ENCODE measurements at places on chromosomes 7 and 10. TPM values are rescaled to one million over a fixed set of nuclear protein-coding genes. Genes with fewer than 3 reads are reported as not detected.
A peak's percentile ranks its signal among the peaks of the same experiment; 100 is the strongest.

ZNF117 gene
- 16.3 TPM for total RNA-seq

ADCY1 gene
- total RNA-seq: 2.5 TPM

CALML3 gene
- not detected for total RNA-seq

NEURL1 gene
- total RNA-seq: not detected

OR2A42 gene
- total RNA-seq: not detected

DNA sequence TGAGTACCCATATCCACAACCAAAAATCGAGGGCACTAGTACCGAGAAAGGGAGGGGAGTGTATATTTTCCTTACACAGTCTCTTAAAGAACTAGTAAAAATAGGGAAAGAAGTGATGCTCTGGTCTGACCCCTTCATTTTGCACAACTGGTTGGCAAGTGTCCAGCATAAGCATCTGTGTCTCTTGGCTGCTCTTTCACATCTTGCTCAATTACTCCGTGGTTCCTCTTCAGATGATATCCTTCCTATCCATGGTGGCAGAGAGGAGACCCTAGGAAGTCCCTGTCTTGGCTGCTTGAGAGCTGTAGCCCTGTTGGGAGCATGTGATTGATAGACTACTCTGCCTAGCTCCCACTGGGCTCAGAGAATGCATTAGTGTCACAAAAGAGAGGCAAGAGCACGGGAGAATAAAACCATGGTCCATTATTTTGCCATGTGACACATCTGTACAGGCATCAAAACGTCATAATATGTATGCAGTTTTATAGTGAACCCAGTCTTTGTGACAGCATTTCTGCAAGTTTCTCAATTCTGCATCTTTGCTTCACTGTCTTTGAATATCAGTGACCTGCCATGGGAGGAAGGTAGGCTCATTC lies 111.8 kb upstream of the ANKRD1 start:
- DNase-seq: no peak

DNA sequence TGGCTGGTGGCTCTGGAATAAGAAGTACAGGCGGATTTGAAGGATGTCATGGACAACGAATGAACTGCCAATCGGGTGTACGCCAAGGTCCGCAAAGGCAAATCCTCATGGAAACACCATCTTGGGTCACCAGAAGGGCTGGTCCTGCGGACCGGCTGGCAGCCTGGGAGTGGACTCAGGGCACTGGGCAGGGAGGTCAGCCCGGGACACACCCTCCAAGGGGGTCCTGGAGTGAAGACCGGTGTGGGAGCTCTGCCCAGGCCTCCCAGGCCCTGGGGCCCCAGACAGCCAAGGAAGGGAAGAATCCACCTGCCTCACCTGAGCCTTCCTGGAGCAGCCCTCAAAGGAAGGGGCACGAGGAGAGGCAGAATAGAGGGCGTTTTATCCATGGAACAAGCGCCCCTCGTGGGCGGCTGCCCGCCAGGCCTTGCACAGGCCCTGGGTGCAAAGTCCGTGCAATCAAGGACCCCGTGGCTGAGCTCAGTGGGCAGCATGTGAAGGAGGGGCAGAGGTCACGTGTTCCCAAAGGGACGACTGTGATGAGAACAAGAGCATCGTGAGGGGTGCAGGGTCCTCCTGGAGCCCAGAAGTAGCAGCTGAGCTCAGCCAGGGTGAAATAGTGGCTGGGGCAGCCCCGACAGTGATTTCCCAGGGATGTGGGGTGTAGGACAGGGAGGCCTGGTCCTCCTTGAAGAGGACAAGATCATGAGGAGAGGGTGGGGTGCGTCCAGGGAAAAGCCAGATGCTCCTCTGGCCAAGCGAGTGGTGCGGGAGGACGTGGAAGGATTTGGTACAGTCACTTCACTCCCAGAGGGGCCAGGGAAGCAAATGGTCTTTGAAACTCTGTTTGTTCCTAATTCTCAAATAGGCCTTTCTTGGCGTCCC lies 105.2 kb downstream of the TCERG1L start:
- DNase-seq: no peak

GRCh38 chr7:5484921-5485320 lies 61.3 kb upstream of the TNRC18 start:
- no peak for DNase-seq

DNA sequence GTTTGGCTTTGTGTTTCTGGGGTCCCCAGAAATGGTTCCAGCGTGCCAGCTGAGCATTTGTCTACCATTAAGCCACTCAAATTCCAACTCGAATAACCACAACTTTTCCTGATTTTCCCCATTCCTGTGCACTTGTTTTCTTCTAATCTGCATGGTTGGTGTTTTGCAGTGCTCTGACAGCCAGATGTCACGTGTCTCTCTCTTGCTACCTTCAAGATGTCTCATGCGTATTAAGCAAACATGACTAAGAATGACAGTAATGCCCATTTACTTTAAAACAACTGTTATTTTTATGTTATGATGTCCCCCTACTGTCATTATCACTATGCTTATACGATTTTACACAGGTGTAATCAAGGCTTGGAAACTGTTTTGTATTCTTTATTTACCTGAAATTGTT lies 35.2 kb upstream of the MXI1 start:
- no peak for DNase-seq

- peak; percentile 20 for DNase-seq
Observed at GRCh38 chr10:46522295-46523118, 34.0 kb downstream of the GPRIN2 start.

GRCh38 chr7:88169717-88170320 lies 50.0 kb downstream of the SRI start:
- DNase-seq: no peak

DNA sequence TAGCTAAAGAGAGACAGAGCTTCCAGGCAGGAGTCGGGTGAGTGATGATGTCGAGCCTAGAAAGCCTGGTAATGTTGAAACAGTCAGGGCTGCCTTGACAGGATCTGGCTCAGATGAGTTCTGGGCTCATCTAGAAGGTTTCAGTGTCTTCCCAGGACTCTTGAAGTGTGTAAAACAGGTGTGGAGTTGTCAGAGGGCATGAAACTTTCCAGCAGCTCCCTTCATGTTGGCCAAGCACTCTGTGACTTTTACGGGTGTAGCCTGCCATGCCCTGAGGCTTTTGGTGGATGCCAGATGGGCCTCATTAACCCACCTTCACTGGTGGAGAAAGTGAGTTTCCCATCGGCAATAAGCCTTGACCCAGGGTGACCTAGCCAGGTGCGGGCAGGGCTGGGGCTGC lies 66.4 kb upstream of the PDCD4 start:
- DNase-seq: no peak

DNA sequence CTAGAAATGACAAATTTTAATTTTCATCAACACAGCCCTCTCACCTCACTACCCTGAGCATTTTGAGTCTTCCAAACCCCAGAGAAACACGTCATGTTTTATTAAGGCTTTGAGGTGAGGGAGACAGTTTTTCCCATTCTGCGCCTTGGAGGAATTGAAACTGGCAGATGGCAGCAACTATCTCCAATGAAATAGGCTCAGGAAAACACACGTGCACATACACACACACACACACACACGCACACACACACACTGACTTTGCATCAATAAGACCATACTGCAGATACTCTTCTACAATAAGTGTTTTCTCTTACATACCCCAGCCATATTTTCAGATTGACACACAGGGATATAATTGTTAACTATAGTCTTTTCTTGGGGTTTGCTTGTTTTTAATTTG lies 3.2 kb upstream of the SFTPA2 start:
- no peak for DNase-seq

DNA sequence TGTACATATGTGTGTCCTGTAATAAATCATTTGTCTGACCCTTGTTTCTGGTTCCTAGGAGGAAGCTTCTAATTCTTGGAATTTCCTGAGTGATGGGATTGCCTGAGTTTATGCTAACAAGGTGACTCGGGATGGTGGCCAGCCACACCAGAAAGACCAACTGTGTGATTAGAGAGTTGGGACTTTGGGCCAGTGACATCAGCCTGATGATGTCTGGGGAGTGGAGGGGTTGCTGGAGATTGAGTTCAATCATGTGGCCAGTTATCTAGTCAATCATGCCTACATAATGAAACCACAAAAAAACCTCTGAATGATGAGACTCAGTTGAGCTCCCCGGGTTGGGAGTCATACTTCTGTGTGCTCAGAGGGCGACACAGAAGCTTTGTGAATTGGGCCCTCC lies 23.5 kb upstream of the CARD11 start:
- DNase-seq: no peak

DNA sequence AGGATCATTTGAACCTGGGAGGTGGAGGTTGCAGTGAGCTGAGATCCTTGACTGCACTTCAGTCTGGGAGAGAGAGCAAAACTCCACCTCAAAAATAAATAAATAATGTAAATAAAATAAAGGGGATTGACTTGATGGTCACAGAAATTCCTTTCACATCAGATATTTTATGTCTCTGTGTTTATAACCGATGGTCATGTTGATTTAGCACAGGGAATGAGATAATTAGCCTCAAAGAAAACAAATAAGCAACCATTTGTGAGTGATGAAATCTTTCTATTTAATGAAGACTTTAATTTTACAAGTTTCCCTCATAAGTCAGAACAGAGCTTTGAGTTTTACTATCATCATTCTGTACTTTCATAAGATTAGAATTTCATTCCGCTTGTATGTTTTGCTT lies 64.8 kb upstream of the NUPR2 start:
- DNase-seq: no peak
